ENCODE measurements at places on chromosomes 2 and 18.
A peak's percentile ranks its signal among the peaks of the same experiment; 100 is the strongest.

- no peak for DNase-seq
Observed at GRCh38 chr18:26471027-26471426, 77.3 kb downstream of the KCTD1 start.

GRCh38 chr2:127176371-127177311 lies 43.5 kb downstream of the CYP27C1 start:
- peak; percentile 98 for DNase-seq

DNA sequence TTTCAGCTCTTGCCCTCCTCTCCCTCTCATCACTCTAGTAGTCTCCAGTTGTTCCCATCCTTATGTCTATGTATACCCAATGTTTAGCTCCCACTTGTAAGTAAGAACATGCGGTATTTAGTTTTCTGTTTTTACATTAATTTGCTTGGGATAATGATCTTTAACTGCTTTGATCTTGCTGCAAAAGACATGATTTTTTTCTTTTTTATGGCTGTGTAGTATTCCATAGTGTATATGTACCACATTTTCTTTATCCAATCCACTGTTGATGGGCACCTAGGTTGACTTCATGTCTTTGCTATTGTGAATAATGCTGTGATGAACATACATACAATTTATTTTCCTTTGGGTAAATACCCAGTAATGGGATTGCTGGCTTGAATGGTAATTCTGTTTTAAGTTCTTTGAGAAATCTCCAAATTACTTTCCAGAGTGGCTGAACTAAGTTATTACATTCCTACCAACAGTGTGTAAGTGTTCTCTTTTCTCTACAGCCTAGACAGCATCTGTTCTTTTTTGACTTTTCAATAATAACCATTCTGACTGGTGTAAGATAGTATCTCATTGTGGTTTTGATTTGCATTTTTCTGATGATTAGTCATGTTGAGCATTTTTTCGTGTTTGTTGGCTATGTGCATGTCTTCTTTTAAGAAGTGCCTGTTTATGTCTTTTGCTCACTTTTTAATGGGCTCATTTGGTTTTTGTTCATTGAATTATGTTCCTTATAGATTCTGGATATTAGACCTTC lies 179.6 kb upstream of the SLC39A10 start:
- no peak for DNase-seq

DNA sequence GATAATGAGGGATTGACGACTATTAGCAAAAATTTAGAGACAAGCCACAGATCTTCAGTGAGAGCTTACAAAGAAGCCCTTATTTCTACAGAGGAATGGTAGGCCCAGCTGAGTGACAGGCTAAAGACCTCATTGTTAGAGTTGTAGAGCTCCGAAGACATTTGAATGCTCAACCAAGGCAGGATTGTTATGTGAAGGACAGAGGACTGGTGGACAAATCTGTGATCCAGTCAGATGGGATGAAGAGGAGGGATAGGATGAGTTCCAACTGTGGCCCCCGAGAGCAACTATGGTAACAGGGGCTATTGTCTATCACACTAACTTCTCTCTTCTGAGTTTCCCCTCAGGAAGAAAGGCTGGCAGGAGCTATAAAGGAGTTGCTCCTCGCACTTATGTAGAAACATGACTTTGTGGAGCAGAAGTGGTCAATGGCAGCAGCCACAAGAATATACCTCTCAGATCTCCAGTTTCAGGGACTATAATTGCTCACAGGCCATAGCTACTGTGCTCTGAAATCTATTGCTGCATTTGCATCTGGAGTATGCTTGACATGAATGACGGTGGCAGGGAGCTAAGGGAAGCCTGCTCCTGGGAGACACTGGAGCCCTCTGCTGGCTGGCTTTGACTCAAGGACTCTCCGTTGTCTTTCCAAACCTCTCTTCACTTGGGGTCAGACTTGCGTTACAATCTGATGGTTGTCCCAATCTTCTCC lies 50.3 kb upstream of the GREB1L start:
- DNase-seq, result peak; percentile 48

DNA sequence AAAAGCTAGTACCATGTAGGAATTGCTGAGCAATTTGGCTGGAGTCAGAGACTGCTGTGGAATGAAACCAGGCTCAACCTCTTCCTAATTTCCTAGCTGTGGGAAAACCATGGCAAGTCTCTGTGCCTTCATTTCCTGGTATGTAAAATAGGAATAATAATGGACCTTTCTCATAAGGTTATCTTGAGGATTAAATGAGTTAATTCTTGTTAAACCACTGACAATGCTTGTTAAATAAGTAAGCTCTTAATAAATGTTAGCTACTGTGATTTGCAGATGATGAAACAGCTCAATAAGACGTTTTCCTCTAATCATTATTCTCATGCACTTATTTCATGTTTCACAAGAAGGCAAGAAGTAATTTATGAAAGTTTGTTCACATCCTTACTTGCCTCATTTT lies 346.7 kb downstream of the RND3 start:
- no peak for DNase-seq

GRCh38 chr2:141767051-141767450 lies 363.8 kb downstream of the LRP1B start:
- DNase-seq, result no peak

DNA sequence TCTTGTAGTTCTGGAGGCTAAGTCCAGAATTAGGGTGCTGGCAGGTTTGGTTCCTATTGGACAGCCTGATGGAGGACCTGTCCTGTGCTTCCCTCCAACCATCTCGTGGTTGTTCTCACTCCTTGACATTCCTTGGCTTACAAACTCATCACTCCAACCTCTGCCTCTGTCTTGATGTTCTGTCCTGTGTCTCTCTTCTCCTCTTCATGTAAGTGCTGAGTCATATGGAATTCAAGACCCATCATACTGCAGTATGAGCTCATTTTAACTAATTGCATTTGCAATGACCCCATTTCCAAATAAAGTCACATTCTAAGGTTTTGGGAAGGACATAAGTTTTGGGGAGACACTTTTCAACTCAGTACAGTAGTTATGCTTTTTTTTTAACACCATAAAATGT lies 374.7 kb downstream of the TRIB2 start:
- no peak for DNase-seq

DNA sequence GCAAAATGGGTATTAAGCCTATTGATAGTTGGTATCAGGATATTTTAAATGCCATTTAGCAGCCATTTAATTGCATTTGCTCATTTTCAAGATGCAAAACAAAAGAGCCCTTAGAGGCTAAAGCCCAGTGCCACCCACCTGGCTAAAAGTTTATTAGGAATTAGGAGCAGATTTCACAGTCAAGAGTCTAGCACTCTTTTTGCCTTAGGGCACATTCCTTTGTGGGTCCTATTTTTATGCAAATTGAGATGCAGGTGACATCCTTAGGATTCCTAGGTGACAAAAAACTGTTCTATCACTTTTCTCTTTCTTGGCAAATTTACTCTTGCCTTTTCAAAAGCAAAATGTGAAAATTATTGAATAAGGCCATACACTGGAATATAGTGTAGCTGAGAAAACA lies 42.0 kb downstream of the CTNNA2 start:
- no peak for DNase-seq

DNA sequence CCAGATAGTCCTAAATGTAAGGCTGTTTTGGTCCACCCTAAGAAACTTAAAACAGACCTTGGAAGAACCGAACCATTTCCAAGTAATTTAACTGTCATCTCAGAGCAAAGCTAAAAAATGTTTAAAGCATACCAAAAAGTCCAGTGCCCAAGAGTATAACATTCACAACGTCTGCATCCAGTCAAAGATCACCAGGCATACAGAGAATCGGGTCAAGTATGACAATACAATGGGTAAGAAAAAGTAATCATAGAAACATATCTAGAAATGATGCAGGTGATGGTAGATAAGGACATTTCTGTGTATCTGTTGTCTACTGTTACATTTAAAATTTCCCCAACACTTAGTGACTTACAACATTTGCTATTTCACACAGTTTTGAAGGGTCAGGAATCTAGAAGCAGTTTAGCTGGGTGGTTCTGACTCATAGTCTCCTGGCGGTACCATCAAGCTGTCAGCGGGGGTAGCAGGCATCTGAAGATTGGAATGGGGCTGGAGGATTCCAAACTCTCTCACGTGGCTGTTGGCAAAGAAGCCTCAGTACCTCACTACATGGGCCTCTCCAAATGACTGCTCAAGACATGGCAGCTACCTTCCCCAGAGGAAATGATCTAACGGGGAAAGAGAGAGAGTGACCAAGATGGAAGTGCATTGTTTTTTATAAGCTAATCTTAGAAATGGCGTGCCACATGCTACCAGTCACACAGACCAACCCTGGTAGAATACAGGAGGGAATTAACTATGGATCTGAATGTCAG lies 36.6 kb upstream of the DYNC2LI1 start:
- no peak for DNase-seq

DNA sequence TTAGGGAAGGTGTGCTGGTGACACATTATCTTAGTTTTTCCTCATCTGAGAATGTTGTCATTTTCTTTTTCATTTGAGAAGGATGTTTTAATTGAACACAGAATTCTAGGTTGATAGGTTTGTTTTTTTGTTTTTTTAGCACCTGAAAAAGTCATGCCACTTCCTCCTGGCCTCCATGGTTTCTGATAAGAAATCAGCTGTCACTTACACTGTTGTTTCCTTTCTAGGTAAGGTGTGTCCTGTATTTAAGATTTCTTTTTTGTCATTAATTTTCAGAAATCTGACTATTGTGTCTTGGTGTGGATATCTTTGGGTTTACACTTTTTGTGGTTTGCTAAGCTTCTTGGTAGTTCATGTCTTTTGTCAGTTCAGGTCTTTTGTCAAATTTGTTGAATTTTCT lies 99.3 kb downstream of the ROCK1 start:
- no peak for DNase-seq

GRCh38 chr2:182836451-182836850 lies 30.0 kb downstream of the FRZB start:
- no peak for DNase-seq

- no peak for DNase-seq
Observed at GRCh38 chr2:143345887-143346787, 216.9 kb downstream of the ARHGAP15 start.

DNA sequence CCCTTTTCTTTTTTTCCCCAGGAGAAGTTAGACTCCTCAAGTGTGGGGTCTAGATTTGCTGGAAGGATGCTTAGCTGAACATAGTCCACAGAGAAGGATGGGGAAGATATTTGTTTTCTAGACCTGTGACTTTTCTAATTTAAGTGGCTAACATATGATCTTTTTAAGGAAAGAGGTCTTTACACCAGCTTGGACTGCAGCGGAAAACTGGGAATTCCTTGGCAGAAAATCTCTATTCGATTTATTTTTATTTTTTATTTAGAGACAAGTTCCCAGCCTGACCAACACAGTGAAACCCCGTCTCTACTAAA lies 148.4 kb downstream of the MYCN start:
- DNase-seq, result no peak

- DNase-seq, result no peak
Observed at GRCh38 chr2:48532824-48533223, 2.9 kb downstream of the STON1 start.

DNA sequence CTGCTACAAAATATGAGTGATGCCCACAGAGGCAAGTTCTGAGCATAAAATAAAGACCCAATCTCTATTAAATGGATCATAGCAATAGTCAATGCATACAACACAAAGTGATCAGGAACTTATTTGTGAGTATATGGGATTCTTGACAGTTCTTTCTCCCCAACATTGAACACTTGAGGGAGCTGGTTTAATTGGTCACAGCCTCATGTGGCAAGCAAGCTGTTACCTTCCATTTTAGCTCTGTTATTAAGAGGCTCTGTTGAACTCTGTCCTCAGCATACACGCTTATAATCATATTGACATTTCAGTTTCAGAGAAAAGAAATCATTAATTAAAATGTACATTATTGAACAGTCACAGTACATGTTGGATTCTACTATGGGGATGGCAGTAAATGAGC lies 37.6 kb upstream of the PAX3 start:
- DNase-seq, result no peak

DNA sequence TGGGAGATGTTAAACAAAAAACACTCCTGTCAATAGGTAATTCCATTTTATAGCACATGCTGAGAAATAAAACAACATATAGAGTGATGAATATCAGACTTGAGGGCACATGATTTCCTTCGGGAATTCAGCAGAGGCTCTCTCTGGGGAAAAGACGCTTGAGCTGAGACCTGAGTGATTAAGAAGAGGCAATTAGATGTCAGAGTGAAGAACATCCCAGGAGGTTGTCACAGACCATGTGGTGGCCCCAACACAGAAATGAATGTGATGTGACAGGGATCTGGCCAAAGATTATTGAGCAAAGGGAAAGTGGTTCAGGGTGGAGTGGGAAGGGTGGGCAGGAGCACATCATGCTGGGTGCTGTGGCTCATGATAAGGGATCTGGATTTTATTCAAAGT lies 254.7 kb downstream of the RAD51AP2 start:
- no peak for DNase-seq

- no peak for DNase-seq
Observed at GRCh38 chr2:191481305-191482070, 196.4 kb upstream of the NABP1 start.

DNA sequence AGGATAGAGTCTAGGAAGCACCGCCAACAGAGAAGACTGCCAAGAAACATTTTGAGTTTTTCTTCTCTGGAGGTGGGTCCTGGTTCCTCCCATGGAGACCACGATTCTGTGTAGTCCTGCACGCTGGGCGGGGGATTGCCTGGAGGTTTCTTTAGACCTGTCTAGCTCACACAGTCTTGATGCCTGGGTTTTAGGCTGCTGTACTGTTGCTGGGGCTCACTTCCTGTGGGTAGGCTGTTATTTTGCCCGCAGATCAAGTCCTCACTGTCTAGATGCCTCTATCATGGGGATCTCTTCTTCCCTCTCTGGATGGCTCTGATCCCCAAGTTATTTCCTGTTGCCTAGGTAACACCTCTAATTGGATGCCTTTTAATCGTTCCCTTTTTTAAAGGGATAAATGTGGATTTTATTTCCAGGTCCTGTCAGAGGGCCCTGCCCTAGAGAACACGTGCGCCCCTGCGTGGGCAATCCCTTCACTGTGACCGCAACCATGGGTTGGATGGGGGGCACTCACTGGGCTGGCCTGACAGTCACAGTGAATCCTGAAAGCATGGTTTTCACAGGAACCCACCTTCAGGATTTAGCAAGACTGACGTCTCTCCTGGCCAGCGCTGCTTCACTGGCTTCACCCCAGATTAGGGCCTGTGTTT lies 115.7 kb downstream of the MSH2 start:
- peak; percentile 41 for DNase-seq

GRCh38 chr2:218517434-218518206 lies 50.5 kb downstream of the USP37 start:
- DNase-seq, result no peak

GRCh38 chr2:131153529-131153928 lies 48.4 kb downstream of the PLEKHB2 start:
- DNase-seq, result no peak

GRCh38 chr2:37164757-37165156 lies 8.0 kb upstream of the EIF2AK2 start:
- no peak for DNase-seq

GRCh38 chr2:20642055-20642971 lies 8.6 kb downstream of the HS1BP3 start:
- DNase-seq, result peak; percentile 35

GRCh38 chr2:76668279-76668678 lies 853.9 kb downstream of the LRRTM4 start:
- DNase-seq, result no peak

- peak; percentile 100 for DNase-seq
Observed at GRCh38 chr2:226772389-226773179, 27.0 kb downstream of the IRS1 start.
